CD4-positive, alpha-beta memory T cell (primary cell): ENCODE measurements at places on chromosomes 12 and 14.

GRCh38 chr12:118964988-118965387 lies 16.4 kb upstream of the SRRM4 start:
- DNase-seq, result no peak

DNA sequence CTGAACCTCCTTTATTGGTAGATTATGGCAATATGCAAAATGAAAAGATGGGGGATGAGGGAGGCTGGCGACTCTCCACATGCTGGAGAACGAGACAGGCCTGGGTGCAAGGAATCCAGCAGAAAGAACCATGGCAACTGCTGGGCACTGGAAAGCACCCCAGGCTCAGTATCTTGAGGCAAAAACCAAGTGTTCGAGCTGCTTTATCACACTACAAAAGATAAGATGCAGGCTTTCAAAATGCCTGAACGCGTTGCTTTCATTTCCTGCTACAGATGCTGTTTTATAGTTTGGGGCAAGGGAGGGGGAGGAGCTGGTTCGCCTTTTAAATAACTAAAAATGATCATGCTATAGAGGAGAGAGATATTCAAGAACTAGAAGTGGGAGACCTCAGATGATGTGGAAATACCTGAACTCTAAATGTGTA lies 38.9 kb downstream of the NIN start:
- no peak for DNase-seq

- no peak for DNase-seq
Measured at GRCh38 chr12:32947206-32948067, 50.9 kb upstream of the PKP2 start.

GRCh38 chr12:117105902-117106301 lies 6.7 kb upstream of the TESC start:
- DNase-seq, result peak; percentile 63

DNA sequence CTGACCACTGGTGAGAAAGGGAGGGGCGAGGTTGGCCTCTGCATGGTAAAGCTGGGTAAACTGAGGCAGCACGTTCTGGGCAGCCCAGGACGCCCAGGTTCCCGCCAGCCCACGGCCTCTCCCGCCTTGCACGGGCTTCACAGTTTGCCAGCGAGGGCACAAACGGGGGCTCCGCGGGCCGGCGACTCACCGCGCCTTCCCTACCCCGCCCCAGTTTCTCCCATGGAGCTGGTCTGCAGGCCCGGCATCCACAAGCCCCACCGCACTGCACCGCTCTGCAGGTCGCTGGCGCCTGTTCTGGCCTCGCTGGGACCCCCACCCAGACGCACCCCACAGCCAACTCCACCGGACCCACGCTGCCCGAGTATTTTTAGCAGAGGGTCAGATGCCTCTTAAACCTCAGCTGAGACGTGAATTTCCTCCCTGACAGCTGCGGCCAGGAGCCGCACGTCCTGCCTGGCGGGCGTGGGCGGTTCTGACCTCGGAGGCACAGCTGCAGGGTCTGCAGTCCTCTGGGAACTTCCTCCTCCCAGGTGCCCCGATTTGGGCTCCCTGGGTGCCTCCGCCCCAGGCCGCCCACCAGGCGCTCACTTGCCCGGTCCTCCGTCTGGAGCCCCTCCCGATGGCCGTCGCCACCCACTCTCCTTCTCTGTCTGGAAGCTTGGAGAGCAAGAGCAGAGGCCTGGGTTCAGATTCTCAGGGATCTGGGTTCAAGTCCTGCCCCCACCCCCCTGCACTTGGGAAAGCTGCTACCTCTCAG lies 29.5 kb upstream of the INF2 start:
- no peak for DNase-seq

GRCh38 chr12:4496145-4496838 lies 42.4 kb upstream of the RAD51AP1 start:
- no peak for DNase-seq

GRCh38 chr12:41920355-41920754 lies 224.3 kb downstream of the GXYLT1 start:
- no peak for DNase-seq

DNA sequence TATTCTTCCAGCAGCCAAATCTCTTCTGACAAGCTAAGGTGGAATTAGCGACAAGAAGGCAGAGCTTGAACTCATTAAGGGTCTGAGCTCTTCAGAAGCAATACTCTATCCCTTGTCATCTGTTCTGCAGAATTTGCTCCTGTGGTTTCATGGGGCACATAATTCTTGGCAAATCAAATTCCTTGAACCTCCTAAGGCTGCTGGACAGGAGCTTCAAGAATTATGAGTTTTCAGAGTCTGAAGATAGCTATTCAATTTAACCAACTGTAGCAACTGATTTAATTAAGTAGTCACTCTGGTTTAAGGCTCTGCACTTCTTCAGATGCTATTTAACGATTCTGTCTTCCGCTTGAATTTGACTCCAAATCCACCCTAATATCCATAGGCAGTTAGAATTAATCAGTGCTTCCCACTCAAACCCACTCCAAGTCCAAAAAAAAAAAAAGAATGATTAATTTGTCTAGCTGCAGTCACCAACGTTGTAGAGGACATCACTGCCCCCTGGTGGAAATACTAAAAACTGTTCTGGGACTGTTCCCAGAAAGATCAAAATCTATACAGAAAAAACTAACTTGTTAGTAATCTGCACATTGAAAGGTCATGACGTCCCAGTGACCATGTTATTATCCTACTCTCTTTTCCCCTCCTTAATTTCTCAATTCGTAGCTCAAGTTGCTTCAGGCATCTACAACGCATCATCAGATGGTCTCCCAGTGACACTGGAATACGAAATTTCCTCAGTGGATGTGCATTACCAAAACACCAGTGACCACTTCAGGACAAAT lies 169.9 kb downstream of the KIF21A start:
- peak; percentile 9 for DNase-seq

DNA sequence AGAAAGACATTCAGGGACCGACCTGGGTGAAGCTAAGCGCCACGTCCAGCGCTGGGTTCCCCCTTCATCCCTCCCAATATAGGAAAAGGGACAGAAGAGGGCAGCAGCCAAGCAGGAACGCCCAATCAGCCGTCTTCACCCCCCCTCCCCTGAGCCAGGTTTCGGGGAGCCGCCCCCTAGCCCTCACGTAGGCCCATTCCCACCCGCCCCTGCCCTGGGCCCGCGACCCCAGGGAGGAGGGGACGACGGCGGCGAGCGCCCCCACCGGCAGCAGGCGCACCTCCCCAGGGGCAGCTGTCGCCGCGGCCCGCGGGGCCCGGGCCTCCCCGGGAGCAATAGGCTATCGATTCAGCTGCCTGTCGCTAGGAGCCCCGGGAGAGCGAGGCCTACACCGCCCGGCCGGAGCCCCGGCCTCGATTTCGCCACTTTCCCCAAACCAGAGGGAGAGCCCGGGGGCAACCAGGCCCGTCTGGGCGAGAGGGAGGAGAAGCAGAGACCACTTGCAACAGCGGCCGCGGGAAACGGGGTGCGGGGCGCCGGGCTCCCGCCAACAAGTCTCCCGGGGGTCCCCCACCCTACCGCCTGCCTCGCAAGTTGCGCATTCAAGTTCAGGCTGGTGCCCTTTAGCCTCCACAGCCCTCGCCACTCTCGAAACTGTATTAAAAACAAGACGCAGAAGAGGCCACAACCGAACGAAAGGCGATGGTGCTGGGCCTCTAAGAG lies 1.3 kb downstream of the DCAF5 start:
- DNase-seq, result peak; percentile 78
